ENCODE measurements at places on chromosomes 3 and 15. TPM values are rescaled to one million over a fixed set of nuclear protein-coding genes. Genes with fewer than 3 reads are reported as not detected.

Gene POTEB2
- total RNA-seq: not detected

Gene KIF15
- total RNA-seq: 4.3 TPM

Gene CYP1A2
- total RNA-seq: not detected

Gene AGTR1
- 0.79 TPM for total RNA-seq

Gene IDH2
- 219 TPM for total RNA-seq

Gene ZKSCAN7
- total RNA-seq: 13.4 TPM

Gene C3orf49
- total RNA-seq: not detected

Gene IQCH
- 4.3 TPM for total RNA-seq
